Tibial artery (tissue), 4 donors: ENCODE measurements at places on chromosomes 4 and X.
A peak's percentile ranks its signal among the peaks of the same experiment; 100 is the strongest.

GRCh38 chrX:2432298-2432863 lies 68.4 kb downstream of the DHRSX start:
- no peak overlapping the region for H3K4me3 ChIP-seq
- no peaks in the 10 kb centered on the region for H3K4me1 ChIP-seq
- H3K27me3 ChIP-seq: no peaks in the 10 kb centered on the region

GRCh38 chr4:95178938-95179337 lies 369.8 kb downstream of the UNC5C start:
- H3K4me1 ChIP-seq: no peaks in the 10 kb centered on the region
- H3K36me3 ChIP-seq: peaks cover 51% of the 10 kb centered on the region
- H3K4me3 ChIP-seq: no peak overlapping the region
- DNase-seq: no peak

DNA sequence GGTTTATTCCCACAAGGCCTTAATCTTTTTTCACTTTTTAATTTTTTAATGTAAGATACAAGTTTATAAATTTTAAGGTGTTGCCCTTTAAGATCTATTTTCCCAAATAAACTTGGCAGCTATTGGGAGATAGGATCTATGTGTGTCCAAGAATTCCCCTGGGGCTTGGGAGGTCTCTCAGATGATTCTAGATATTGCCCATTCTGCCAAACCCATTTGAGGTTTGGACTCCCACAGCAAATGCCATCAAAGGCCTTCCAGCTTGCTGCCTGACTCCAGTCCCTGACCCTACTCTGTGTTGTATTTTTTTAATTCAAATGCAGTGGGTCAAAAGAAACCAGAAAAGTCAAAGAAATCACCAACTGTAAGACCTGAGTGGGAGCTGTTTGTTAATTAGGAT lies 120.0 kb upstream of the CHRDL1 start:
- H3K27me3 ChIP-seq: no peaks in the 10 kb centered on the region
- no peaks in the 10 kb centered on the region for H3K36me3 ChIP-seq

GRCh38 chr4:153759407-153760316 lies at the start of gene RNF175:
RNF175 (minus strand) TSS chr4:153760024; CDS start chr4:153759862, 162 bp downstream.
- H3K4me1 ChIP-seq: peaks cover 12% of the 10 kb centered on the region
- H3K27me3 ChIP-seq: no peaks in the 10 kb centered on the region
- peak within 1 kb of the TSS; percentile 51 for H3K4me3 ChIP-seq

DNA sequence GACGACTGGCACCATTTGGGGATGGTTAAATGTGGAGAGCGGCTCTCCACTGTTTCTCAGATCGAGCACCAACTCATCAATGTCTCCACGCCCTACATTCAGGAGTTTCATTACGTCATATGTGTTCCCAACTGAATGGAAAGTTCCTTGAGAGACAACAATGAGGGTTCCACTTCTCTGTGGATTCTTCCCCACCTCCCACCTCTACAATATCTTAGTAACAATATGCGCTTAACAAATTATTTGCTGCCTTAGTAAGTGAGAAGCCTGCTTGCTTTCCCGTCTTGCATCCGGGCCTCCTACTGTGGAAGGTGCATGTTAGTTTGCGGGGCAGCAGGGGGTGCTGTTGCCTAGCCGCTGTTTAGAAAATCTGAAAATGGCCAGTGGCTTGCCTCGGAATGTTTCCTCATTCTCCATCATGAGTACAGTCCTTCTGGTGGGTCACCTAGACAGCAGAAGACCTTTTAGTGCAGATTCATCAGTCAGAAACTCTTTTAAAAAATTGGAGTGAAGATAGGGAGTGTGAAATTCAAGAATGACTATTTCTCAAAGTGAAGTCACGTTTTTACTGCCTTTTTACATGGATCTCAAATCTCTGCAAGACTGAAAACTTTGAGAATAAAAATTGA lies 55.7 kb downstream of the PHOX2B start:
- H3K4me1 ChIP-seq: no peaks in the 10 kb centered on the region
- DNase-seq: no peak
- no peak overlapping the region for H3K4me3 ChIP-seq

- no peaks in the 10 kb centered on the region for H3K27me3 ChIP-seq
- no peaks in the 10 kb centered on the region for H3K36me3 ChIP-seq
- no peaks in the 10 kb centered on the region for H3K4me1 ChIP-seq
- no peak for DNase-seq
- no peak overlapping the region for H3K27ac ChIP-seq
Measured at GRCh38 chr4:107283587-107284559, 247.8 kb upstream of the DKK2 start.
